ENCODE measurements at places on chromosomes 5 and 9.

- DNase-seq, result no peak
Measured at GRCh38 chr5:141685591-141685990, 3.6 kb upstream of the ARAP3 start.

GRCh38 chr9:6512085-6512657, 99.2 kb downstream of the UHRF2 start:
- no peak for DNase-seq

DNA sequence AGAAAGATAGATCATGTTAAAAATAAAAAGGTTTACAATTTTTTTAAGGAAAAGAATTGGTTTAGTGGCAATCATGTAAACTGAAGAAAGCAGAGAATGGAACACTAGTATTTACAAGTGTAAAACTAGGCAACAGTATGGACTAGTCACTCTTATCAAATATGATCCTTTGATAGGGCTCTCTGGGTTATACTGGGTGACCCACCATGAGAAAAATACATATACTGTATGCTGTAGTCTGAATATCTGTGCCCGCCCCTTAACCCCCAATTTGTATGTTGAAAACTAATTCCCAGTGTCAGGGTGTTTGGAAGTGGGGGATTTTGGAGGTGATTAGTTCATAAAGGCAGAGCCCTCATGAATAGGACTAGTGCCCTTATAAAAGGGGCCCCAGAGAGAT, 236.8 kb upstream of the TARS1 start:
- DNase-seq, result no peak

DNA sequence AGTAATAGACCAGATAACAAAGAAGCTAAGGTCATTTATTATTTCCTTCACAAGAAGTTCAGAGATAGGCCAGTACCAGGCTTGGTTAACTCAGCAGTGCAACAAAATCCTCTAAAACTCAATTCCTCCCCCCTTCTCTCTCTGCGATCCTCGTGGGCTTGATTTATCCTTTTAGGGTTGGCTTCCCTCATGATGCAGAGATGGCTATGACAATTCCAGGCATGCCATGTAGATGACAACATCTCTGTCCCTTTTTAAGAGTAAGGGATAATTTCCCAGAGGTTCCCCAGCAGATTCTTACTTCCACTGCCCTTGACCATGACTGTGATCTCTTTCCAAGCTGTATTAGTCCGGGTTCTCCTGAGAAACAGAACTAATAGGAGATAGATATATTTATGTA, 28.7 kb upstream of the DAP start:
- DNase-seq, result no peak

DNA sequence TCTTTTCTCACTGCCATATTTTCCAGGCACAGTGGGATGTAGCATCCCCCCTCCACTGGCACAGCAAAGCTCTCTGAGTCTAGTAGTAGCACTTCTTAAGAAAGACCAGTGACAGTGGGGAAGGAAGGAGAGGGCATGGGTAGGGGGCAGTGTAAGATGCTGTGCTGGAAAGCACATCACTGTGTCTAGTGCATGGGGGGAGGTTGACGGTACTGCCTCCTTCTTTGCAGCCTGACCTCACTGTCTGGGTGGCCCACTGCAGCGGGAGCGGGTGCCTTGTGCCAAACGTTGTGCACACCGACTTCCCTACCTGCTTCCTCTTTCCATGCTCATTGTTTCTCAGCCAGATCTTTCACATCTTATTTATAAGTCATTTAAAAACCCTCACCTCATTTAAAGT, 91.8 kb downstream of the PDE8B start:
- DNase-seq, result no peak

DNA sequence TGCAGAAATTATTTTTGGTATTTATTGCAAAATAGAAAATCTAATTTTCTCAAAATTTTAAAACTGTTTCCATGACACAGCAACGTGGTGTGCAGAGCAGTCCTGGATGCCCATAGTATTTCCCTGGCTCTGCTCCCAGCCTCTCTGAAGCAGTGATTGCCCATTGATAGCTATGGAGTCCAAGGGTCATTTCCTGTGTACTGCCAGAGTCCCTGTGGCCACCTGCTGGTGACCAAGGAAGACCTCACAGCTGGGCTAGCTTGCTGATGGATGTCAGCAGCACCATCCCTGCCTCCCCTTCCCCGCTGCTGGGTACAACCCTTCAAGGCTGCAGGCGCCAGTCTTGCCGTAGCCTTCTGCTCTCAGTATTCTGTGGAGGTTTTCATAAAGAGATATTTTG, 184.1 kb downstream of the DIRAS2 start:
- no peak for DNase-seq

- peak; percentile 66 for DNase-seq
Measured at GRCh38 chr5:173963867-173964441, 25.0 kb upstream of the C5orf47 start.

DNA sequence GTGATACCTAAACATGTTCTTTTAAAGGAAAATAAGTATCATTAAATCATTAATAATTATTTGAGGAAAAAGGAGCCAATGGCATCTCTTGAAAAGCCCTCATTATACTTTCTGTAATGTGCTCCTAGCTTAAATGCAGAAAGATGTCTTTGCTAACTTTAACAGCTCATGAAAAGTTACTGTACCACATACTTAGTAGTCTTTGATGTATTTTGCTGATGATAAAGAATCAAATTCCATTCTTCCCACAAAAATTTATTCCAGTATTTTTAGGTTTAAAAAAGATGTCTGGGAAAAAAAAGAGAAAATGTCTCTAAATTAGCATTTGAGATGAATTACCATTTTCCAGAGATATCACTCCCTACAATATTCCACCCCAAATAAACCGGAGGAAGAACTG, 112.5 kb downstream of the PPP2R2B start:
- no peak for DNase-seq

DNA sequence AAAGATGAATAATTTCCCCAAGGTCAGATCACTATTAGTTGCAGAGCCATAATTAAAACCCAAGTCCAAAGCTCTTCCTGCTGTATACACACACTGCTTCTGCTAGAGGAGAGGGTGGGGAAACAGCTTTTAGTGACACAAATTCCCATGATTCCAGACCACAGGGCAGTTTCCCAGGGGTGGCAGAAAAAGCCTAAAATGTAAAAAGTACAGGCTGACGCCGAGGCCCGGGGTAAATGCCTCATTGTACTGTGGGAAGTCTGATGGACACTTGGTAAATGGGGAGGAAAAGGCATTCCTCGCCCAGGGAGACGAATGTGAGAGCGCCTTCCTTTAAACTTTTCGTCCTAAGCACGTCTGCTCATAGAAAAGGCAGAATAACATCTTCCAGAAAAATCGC, 65.7 kb downstream of the DENND1A start:
- DNase-seq, result peak; percentile 61

- DNase-seq, result no peak
Measured at GRCh38 chr9:79796411-79796810, 224.6 kb downstream of the TLE4 start.

- DNase-seq, result no peak
Measured at GRCh38 chr9:13588151-13589033, 308.9 kb upstream of the MPDZ start.

DNA sequence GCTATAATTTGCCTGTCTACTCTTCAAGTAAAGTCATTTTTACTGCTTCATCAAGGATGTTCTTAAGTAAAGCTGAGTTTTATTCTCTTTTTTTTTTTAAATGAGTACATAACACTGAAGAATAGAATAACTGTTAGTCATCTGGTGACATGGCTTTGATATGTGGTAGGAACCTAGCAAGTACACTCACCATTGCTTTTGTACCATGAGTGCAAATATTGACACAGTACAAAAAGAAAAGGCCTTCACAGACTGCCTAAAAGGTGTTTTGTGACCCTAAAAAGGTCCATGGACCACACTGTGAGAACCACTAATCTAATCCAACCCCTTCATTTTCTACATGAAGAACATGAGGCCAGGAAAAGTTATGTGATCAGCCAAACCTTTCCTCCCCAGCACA, 55.0 kb downstream of the ECPAS start:
- no peak for DNase-seq

DNA sequence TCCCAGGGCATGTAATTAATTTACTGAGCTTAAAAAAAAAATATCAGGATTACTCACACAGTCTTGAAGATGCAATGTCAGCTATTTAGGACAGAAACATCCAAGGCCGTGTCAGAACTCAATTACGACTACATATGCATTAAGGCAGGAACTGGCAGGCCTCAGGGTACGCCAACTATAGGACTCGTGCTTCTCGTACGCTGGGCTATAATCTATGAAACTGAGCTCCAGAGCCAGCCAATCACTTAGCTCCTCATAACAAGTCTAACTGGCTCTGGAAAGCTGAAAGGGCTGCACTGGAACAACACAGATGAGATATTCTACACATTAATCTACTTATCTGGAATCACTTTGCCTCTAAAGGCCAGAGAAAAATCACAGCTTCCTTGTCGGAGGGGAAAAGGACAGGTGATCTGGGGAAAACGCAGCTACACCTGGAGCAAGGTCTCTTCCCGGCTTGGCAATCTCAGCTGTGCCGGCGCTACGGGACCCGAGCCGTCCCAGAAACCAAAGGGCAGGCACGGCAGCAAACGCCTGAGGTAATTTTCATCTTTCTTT, 212.0 kb downstream of the DEPDC1B start:
- DNase-seq, result peak; percentile 63

GRCh38 chr5:146410272-146410671, 36.9 kb upstream of the TCERG1 start:
- no peak for DNase-seq

DNA sequence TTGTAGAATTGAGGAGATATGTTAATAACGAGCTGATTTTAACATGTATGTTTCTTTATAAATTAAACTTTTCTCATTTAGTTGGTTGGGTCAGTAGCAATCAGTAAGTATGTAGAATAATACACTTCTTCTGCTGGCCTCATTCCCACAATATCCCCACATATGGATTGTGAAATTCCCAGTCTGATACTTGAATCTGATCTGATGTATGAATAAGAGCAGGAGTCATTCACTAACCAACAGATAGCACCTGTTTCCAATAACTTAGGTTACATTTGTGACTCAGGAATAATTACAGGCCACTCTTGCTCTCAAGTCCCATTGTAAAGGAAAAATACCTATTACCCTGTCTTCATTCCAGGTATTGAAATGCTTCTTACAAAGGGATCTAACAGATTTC, 23.9 kb downstream of the SLC36A1 start:
- no peak for DNase-seq

- DNase-seq, result no peak
Measured at GRCh38 chr9:127724012-127724411, 8.1 kb downstream of the TTC16 start.

DNA sequence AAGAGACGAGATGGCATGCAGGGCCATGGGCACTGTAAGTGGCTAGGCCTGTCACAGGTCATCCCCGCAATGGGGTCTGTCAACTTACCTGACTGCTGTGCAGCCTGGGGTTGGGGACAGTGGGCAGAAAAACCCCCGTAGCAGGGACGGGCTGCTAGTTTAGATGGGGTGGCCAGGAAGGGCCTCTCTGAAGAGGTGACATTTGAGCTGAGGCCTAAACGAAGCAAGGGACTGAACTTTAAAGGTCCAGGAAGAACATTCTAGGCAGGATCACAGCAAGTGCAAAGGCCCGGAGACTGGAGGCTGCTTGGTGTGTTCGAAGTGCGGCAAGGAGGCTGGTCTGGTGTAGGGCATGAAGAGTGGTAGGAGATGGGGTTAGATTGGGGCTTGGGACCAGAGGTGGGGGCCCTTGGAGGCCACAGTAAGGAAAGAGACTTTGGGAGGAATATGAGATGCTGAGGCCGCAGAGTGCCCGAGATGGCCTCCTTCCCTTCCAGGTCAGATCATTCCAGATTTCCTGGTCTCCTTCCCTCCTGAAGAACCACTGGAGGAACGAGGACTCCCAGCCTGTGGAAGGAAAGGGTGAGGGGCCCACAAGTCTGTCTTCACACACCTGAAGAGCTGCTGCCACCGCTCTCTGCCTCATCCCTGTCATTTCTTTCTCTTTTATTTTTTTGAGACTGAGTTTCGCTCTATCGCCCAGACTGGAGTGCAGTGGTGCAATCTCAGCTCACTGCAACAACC, 37.9 kb upstream of the SH3PXD2B start:
- peak; percentile 38 for DNase-seq

DNA sequence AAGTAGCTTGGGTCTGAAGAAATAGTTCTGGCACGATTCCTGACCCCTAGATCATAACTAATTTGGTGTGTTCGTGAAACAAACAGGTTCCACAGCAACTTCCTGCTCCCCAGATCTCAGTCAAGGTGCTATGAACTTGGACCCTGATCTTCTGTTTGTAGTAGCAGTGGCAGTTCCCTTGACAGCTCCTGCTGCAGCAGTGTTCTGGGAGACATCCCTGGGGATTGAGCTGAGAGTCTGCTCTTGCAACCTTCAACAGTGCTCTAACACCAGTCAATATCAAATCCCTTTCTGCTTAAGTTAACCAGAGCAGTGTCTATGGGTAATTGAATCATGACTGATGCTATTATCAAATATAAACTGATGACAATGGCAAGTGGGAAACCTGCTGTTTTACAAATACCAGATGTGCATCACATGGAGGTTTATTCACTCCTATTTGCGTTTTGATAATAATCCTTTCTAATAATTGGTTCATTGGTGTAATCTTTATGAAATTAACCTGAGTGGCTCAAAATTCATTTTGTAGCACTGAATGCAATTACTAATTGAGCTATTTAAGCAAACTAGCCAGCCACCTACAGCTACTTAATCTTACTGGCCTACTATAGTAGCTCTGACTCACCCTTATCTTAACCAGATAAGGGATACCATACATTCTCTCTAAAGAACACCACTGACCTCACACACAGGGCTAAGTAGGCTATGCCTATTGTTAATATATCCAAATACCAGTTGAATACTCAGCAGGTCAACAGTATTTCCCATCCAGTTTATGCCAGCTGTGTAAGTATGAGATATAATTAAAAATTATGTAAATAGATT, 21.9 kb downstream of the KDM4C start:
- DNase-seq, result peak; percentile 54

DNA sequence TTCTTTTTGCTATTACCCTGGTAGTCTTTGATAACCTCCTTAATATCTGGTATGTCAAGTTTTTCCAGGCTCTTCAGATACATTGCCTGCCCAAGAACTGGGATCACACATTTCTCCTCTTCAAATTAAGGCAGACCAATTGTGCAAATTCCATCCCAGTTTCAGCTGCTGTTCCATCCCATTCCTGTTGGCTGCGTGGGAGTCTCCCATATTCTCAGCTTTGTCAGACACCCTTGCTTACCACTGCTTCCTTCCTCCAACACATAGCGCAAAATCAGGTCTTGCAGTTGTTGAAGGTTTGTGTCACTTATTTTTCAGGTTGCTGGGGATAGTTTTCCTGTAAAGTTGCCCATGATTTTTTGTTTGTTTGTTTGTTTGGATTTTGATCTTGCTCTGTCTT, 15.2 kb downstream of the HCN1 start:
- no peak for DNase-seq

GRCh38 chr5:78576376-78576775, 72.2 kb downstream of the LHFPL2 start:
- DNase-seq, result no peak

DNA sequence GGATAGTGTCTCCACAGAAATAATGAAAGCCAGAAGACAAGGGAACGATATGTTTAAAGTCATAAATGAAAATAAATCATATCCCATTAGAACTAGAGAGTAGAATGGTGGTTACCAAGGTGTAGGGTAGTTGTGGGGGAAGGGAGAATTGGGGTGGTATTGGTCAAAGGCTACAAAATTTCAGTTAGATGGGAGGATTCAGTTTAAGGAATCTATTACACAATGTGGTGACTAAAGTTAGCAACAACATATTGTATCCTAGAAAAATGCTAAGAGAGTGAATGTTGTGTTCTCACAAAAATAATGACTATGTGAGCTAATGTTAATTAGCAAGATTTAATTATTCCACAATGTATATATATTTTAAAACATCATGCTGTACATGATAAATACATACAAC, 27.8 kb upstream of the LARP1 start:
- DNase-seq, result no peak

Measured in islet precursor cell (in vitro differentiated cells).